AG10803 (cell line): ENCODE measurements at places on chromosomes 2 and 18.

- DNase-seq: no peak
These were observed 55.1 kb downstream of the MAP3K20 start for GRCh38 chr2:173130496-173131465.

GRCh38 chr18:63286926-63287325, 32.6 kb downstream of the BCL2 start:
- DNase-seq: no peak

DNA sequence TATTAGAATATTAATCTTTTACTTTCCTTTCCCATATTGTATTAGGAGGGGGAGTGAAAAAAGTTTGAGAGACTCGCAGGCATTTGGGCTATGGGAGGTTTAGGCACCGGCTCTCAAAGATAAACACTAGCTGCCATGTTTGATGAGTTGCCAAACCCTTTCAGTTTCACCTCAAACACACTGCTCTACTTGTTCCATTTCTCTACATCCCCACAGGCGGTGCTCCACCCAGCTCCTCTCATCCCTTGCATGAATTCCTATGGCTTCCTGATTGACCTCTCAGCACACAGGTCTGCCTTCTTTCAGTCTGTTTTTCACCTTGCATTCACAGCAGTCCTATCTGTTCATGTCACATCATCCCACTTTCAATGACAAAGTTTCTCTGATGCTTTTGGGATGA, 65.7 kb downstream of the MEP1B start:
- DNase-seq: no peak

DNA sequence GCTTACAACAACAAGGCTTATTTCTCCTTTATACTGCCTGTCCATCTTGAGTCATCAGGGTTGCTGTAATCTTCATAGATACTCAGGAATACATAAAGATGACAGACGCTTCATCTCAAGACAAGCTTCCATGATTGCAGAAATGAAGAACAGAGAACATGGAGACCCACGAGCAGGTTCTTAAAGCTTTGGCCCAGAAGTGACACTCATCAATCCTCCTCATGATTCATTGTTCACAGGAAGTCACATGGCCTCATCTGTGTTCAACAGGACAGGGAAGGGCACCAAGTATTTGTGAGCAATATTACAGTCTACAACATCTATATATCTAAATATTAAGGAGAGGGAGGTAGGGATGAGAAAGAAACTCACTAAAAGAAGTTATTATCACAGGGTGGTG, 36.5 kb upstream of the PGAP1 start:
- DNase-seq: no peak

DNA sequence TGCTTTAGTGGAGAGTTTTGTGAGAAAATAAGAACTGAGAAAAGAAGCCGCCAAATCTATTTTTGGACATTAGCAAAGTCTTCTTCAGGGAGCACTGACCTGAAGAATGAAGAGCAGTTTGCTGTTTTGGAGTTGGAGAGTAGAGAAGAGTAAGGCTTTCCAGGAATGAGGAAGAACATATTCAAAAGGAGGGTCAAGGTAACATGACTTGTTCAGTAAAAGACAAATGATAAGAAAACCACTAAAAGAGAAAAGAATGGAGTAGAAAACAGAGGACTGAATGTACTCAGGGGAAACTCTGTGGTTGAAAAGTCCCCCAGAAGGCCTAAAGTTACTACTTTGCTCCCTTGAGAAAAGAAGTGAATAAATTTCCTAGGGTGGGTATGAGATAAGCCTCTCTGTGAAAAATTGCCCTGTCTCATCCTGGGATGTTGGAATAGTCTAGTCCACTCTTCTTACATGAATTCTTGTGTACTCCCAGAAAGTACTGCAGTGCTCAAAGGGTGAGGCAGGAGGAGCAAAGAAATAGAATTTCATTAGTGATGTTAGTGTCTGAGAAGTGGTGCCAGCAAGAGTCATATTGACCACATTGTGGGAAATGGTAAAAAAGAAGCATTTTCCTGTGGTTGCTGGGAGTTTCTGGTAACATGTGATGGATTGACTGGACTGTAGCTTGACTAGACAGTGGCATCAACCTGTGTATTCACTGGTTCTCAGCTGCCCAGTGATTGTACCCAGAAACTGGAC, 27.8 kb downstream of the MBD5 start:
- DNase-seq: peak; percentile 52

DNA sequence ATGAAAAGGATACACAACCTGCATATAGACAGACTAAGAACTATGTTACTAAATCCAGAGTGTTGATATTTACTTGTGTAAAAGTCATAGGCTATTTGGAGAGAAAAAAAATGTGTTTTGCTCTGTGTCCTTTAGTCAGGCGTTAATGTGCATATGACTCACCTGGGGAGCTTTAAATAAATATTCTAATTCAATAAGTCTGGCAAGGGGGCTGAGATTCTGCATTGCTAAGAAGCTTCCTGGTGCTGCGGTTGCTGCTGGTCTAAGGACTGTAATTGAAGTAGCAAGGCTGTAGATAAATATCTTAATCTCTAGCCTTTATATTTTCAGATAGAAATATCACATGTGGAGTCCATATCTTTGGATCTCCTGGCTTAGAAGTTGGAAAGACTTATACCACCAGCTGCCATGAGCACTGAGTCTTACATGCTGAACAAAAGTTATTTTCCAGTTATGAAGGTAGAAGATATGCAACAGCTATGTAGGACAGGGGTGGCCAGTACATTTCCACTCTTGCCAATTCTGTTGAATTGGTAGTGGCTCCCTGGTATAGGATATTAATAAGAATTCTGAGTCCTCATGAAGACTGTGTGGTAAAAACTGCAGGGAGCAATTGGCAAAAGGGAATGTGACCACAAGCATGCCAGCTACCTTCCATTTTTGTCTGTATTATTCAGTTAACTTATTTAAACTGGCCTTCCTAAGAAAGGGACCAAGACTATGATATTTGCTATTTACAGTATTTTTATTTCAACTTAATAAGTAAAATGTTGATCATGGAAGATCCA, 4.8 kb downstream of the SPAG16 start:
- DNase-seq: peak; percentile 11

- no peak for DNase-seq
These were observed 52.1 kb downstream of the PTGR3 start for GRCh38 chr18:75156831-75157230.

- DNase-seq: no peak
These were observed 339.3 kb downstream of the ALK start for GRCh38 chr2:29582062-29582461.

DNA sequence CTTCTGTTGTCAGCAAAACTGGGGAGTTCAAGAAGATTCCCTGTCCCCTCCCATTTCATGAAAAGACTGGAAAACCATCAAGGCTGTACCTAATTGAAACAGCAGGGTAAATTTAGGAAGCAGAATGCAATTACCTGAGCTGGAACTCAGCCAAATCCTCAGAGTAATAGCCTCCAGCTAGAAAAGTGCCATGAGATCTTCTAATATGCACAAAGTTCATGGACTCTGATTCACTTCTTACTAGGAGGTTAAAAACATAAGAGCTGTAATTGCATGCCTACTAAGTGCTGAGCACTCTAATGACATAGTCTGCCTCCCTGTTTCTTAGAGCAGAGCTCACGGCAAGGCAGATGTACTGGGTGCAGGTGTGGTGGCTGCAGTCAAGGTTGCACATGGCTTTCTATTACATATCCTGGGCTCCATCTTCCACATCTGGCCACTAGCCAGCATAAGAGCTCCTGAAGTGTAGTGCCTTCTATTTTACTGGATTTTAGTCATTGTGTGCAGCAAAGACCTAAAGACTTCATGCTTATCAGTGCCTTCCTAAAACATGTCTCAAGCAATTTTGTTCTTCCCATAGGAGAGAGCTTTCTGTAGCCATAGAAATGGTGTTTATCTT, 341.7 kb downstream of the PTPRM start:
- DNase-seq: no peak

DNA sequence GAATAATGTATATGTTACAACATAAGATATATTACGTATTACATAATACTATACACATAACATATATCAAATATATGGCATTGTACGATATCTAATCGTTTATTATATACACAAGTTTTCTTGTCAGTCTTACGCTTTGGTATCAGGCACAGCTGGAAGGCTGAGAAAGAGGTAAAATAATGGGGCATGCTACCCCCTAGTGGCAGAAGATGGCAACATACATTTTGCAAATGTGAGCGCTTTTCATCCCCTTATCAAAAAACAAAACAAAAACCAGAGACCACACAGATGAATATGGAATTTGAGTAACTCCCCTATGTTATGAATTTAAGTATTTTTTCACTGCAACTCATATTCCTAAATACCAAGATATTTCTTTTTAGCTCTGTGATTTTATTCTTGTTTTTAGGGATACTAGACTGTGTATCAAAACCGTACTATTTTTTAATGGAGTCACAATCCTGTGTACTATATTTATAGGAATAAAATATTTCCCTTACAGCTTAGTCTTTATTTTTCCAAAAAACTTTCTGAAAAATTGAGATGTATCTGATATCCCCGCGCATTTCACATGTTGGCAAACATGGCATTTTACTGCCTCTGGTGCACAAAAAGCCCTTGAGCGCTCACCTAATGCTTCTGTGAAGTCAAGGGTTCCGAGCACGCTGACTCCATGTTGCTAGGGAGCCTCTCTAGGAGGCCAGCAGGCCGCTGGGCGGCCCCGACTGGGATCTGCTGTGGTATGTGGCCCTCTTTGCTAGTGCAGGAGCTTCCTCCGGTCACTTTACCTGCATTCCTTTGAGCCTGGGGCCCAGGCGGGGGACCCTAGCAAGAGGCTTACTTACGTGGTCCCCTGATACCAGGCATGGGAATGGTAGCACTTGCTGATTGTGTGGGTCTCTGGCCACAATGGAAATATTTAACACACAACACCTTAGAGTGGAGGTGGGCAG, 62.5 kb downstream of the SLC4A3 start:
- DNase-seq: peak; percentile 75

GRCh38 chr2:29987146-29987545, 65.8 kb upstream of the ALK start:
- no peak for DNase-seq

DNA sequence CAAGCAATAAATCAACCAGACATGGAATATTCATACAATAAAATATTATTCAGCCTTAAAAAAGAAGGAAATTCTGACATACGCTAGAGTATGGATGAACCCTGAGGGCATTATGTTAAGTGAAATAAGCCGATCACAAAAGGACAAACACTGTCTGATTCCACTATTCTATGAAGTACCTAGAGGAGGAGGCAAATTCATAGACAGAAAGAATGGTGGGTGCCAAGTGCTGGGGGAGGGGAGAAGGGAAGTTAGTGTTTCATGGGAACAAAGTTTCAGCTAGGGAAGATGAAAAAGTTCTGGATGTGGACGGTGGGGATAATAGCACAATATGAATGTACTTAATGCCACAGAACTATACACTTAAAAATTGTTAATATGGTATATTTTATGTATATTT, 19.8 kb downstream of the SMAD7 start:
- no peak for DNase-seq

DNA sequence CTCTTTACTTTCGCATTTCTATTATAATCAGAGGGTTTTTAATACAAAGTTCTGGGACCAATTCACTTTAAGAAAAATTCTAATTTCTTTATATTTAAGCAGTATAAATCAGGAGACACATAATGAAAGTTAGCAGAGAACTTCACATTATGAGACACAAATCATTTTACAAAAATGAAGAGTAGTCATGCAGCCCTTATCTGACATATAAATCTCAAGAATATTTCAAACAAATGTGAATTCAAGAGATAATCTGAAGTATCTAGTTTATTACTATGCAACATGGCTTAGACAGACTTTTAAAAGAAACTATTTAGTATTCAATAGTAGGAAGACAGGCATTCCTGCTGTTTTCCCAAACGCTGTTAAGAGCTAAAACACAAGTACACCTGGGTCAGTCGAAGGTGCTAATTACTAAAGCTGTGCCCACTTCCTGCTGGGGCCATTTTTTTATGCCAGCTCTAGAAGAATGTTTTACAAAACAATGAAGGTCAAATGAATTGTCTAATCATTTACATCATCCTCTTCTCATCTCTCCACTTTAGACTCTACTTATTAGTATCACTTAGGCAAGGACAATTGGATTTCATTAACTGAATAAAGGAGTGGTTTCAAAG, 40.2 kb downstream of the CWC22 start:
- no peak for DNase-seq

- DNase-seq: no peak
These were observed 69.8 kb downstream of the POU3F3 start for GRCh38 chr2:104923665-104924064.
